ENCODE measurements at places on chromosomes 2 and 18. TPM values are rescaled to one million over a fixed set of nuclear protein-coding genes. Genes with fewer than 3 reads are reported as not detected.

PAX3 gene
- not detected for total RNA-seq

CXCR4 gene
- 150 TPM for total RNA-seq

CFAP53 gene
- 0.27 TPM for total RNA-seq

ZNF396 gene
- 0.81 TPM for total RNA-seq

RRM2 gene
- total RNA-seq: 7.0 TPM

DNA sequence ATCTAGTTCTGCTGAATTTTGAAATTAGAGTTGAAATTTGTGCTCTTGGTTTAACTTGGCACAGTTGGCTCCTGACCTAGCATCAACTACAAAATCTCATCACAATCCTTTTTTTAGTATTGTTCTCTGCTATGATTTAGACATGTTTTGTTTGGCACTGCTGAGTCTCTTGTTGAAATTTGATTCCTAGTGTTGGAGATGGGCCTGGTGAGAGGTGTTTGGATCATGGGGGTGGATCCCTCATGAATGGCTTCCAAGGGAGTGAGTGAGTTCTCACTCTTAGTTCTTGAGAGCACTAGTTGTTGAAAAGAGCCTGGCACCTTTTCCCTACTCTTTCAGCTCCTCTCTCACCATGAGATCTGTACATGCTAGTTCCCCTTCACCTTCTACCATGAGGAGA is 605.6 kb upstream of the SLC39A10 start:
- DNase-seq: no peak

DNA sequence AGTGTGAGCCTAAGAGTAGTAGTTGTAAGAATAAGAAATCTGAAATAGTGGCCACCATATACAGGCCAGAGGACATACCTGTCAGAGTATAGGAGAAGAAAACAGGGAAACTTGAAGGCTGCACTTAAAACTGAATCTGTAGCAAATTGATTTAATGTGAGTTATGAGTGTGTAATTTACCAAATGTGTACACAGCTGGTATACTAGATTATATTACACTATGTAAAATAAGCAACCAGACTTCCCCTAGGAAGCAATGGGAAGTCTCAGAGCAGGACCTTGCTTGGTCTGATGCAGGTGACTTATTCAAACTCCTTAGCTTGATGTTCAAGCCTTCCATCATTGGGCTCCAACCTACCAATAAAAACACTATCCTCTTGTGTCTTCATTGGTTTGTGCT is 17.3 kb upstream of the EPC2 start:
- DNase-seq: no peak

DNA sequence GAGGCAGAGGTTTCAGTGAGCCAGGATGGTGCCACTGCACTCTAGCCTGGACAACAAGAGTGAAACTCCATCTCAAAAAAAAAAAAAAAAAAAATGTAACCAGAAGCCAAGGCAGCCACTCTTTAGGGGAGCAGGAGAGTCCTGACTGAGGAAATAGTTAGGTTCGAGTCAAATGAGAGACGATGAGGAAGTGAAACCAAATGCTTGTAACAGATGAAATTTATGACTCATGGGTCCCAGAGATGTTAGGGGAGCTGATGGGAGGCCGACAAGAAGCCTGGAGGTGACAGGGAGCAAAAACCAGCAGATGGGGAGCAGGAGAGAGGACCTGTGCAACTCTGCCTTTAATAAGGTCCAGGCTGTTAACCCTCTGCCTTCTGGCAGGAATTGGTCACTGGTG is 756.1 kb upstream of the DDX18 start:
- DNase-seq: no peak

DNA sequence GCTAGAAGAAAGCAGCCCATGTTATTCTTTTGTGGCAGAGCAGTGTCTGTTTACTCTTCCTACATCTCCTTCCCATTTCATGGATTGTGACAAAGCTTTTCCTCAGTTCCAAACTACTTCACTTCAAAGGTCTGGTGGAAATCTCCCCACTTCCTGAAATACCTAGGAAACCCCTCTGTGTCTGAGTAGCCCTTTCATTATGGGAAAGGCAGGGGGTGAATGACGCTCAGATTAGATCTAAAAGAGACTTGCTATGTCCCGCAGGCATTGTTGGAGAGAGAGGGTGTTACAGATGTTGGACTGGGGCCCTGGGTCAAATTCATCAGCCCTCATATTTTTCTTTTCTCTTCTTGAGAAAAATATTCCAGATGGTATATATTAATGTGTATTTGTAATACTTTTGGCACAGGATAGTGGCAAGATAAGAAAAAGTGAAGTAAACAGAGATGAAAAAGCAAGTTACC is 675.0 kb downstream of the IRS1 start:
- no peak for DNase-seq

- DNase-seq: no peak
These were observed 6.3 kb downstream of the SNORC start for GRCh38 chr2:232876161-232876977.

GRCh38 chr18:1104181-1104881 is 199.7 kb downstream of the ADCYAP1 start:
- DNase-seq: no peak

- no peak for DNase-seq
These were observed 80.7 kb upstream of the ITGA4 start for GRCh38 chr2:181376442-181376841.

GRCh38 chr2:234415706-234416105 is 81.2 kb downstream of the ARL4C start:
- no peak for DNase-seq

DNA sequence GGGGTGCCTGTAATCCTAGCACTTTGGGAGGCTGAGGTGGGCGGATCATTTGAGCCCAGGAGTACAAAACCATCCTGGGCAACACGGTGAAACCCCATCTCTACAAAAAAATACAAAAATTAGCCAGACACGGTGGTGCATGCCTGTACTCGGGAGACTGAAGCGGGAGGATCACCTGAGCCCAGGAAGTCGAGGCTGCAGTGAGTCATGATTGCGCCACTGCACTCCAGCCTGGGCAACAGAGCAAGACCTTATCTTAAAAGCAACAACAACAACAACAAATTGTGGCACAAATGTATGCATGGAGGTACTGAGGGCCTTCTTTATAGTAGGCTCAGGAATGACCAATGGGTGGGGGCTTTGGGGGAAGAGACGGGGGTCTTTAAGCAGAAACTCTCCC is 38.5 kb downstream of the HPCAL1 start:
- DNase-seq: no peak

DNA sequence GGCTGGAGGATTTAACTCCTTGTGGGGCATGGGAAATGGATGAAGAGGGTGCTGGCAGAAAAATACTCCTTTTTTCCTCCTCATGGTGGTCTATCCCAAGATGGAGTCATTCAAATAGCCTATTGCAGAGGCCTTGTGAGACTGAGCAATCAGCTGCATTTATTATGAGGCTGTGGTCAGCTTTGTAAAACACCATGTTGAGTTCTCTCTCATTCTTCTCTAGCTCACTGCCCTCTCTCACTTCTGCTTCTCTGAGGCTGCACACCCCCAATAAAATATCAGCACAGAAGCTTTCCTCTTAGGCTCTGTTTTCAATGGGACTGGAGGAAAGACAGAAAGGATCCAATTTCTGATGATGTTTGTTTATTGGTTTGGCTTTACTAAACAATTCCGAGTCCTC is 467.1 kb downstream of the ADCYAP1 start:
- no peak for DNase-seq

DNA sequence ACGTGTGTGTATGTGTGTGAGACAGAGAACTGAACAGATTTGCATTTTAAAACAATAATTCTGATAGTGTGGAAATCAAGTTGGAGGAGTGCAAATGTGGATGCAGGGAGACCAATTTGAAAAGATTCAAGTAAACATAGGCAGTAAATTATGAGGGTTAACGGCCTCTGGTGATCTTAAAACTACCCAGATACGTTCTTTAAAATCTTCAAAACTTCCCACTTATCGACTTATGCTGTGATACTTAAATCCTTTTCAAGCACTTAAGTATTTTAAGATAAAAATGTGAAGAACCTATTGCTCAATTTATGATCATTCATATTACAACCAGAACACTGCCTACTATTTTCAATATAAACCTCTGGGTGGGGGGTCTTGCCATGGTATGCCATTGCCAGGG is 37.7 kb upstream of the CDC42EP3 start:
- DNase-seq: no peak

GRCh38 chr2:166628478-166629136 is 134.6 kb upstream of the SCN7A start:
- DNase-seq: no peak

GRCh38 chr18:75256376-75256775 is 45.8 kb downstream of the TSHZ1 start:
- DNase-seq: no peak

DNA sequence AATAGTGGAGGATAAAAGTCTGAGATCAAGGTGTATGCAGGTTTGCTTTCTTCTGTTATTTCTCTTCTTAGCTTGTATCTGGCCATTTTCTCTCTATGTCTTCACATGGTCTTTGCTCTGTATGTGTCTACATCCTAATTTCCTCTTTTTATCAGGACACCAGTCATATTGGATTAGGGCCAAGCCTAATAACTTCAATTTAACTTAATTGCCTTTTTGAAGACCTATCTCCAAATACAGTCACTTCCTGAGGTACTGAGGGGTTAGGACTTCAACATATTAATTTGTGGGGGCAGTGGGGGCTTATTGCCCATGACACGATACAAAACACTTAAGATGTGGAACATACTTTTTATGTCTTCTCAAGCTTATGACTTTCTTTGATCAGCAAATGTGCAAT is 632.9 kb upstream of the CELF4 start:
- DNase-seq: no peak

GRCh38 chr2:131092458-131093005 is 728 bp downstream of the FAM168B start:
- no peak for DNase-seq
